ENCODE measurements at places on chromosomes 2 and 18. TPM values are rescaled to one million over a fixed set of nuclear protein-coding genes. Genes with fewer than 3 reads are reported as not detected.

Gene CHST9
- total RNA-seq, result 16.8 TPM

Gene CCDC68
- 0.23 TPM for total RNA-seq

GRCh38 chr2:140085674-140086073, 1305.5 kb upstream of the NXPH2 start:
- H3K4me3 ChIP-seq, result no peak overlapping the region
- H3K27me3 ChIP-seq, result no peaks in the 10 kb centered on the region
- no peak for DNase-seq
- H3K27ac ChIP-seq, result no peak overlapping the region

DNA sequence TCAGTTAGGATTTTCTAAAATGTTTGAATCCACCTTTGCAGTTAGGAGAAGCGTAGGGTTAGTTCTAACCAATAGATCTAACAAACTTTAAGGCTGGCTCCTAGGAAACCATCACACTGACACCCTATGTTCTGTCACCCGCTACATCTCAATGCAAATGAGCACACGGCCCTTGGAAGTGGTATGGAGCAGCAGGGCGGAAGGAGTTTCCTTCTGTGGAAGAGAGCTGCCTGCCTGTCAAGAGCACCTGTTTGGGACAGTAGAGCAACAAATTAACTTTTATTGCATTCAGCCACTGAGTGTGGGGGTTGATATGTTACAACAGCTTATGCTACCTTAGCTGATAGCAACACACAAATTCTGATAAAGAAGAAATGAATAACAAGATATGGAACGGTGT, 306.9 kb upstream of the RAB6C start:
- no peaks in the 10 kb centered on the region for H3K27me3 ChIP-seq
- no peak for DNase-seq
- H3K36me3 ChIP-seq, result no peaks in the 10 kb centered on the region
- peaks cover 17% of the 10 kb centered on the region for H3K4me1 ChIP-seq
- no peak overlapping the region for H3K4me3 ChIP-seq
- no peak overlapping the region for H3K27ac ChIP-seq

- no peaks in the 10 kb centered on the region for H3K4me1 ChIP-seq
- H3K4me3 ChIP-seq, result no peak overlapping the region
- H3K36me3 ChIP-seq, result no peaks in the 10 kb centered on the region
Observed at GRCh38 chr2:187174582-187174981, 273.5 kb downstream of the CALCRL start.

- H3K4me3 ChIP-seq, result no peak overlapping the region
- H3K4me1 ChIP-seq, result peaks cover 23% of the 10 kb centered on the region
- peak overlapping the region; percentile 54 for H3K27ac ChIP-seq
- H3K36me3 ChIP-seq, result peaks cover 20% of the 10 kb centered on the region
Observed at GRCh38 chr2:106119074-106119473, 75.0 kb downstream of the UXS1 start.

DNA sequence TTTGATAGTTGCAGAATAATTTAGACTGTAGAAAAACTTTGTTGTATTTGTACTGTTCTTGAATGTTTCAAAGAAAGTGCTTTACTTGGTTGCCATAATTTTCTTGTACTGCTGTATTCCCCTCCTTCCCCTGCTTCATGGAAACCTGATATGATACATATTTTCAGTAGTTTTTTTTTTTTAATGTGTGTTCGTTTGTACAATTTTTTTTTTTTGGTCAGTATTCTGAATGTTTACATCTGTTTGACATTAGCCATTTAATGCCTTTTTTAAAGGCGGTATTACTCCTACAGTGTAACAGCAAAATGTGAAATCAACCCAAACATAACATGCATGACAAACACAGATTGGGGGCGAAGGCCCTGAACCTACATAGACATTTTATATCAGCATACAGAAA, 172.3 kb downstream of the ASXL3 start:
- no peaks in the 10 kb centered on the region for H3K27me3 ChIP-seq
- no peak for DNase-seq
- no peaks in the 10 kb centered on the region for H3K36me3 ChIP-seq
- no peak overlapping the region for H3K4me3 ChIP-seq

DNA sequence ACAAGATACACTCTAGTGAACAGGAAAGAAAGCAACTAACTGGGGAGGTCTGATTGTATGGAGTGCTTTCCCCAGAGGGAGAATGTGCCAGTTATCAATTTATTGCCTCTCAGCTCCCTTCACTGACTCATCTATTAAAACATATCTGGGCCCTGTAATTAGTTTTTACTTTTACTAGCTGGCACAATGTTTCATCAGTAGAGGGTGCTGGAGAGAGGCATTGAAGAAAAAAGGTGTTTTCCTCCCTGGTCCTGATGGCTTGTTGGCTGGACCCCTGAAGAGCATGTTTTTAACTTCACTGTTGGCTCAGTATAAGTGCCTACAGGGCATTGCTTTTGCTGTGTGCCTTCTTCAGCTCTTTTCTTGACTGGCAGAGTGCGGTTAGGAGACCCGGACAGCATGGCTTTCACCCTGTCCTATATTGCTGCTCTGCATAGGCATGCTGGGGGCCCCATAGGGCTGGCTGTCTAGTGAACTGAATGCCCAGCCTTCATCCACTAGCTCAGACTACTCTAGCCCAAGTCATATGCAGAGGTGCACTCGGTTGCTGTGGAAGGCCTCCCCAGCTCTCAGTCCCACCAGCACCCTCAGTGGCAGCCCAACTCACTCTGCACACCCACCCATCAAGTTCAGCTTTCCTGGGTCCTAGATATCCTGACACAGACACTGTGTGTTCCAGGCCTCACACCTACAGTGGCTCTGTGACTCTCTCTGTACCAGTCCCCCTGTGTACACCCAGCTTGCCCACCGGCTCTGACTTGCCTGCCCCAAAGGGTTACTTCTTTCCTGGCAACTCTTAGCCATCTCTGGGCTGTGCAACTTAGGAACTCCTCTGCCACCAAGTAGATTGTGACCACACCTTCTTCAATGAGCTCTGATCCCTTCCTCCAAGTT, 62.3 kb upstream of the ACYP2 start:
- H3K4me1 ChIP-seq, result no peaks in the 10 kb centered on the region
- H3K4me3 ChIP-seq, result no peak overlapping the region
- H3K27ac ChIP-seq, result no peak overlapping the region
- no peaks in the 10 kb centered on the region for H3K27me3 ChIP-seq
- no peak for DNase-seq

GRCh38 chr2:135985826-135986393, 484 bp upstream of the DARS1 start:
- peaks cover 22% of the 10 kb centered on the region for H3K36me3 ChIP-seq
- H3K27me3 ChIP-seq, result no peaks in the 10 kb centered on the region
- peaks cover 22% of the 10 kb centered on the region for H3K4me1 ChIP-seq
- H3K27ac ChIP-seq, result peak overlapping the region; percentile 97
- DNase-seq, result no peak

DNA sequence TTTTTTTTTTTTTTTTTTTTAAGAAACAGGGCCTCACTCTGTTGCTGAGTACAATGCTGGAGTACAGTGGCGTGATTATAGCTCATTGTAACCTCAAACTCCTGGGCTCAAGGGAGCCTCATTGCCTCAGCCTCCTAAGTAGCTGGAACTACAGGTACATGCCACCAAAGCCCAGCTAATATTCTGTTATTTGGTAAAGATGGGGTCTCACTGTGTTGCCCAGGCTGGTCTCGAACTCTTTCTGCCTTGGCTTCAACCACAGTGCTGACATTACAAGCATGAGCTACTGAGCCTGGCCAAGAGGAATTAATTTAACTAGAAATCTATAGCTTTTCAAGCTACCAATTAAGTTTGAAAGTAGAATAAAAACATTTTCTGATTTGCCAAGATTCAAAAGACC, 27.8 kb downstream of the DYM start:
- H3K36me3 ChIP-seq, result peaks cover 5% of the 10 kb centered on the region
- peaks cover 17% of the 10 kb centered on the region for H3K4me1 ChIP-seq
- H3K27me3 ChIP-seq, result no peaks in the 10 kb centered on the region
- H3K27ac ChIP-seq, result peak overlapping the region; percentile 57

DNA sequence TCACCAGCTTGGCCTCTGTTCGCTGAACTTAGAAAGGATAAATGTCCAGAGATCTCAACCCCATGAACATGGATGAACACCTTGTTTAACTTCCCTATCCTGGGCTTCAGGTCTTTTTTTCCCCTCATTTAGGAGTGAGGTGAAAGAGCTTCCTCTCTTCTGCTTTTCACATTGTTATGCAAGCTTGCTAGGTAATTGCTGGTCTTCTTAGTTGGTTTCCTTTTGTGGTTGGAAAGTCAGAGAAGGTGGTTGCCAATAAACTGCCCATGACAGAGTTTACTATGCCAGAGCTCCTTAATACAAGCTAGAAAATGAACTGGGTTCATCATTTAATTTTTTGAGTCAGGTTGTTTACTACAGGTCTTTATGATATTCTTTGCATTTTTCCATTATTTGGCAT, 16.6 kb downstream of the SLC9A4 start:
- no peak for DNase-seq
- peaks cover 28% of the 10 kb centered on the region for H3K36me3 ChIP-seq
- H3K4me3 ChIP-seq, result no peak overlapping the region
- peak overlapping the region; percentile 58 for H3K27ac ChIP-seq
- H3K4me1 ChIP-seq, result peaks cover 36% of the 10 kb centered on the region

DNA sequence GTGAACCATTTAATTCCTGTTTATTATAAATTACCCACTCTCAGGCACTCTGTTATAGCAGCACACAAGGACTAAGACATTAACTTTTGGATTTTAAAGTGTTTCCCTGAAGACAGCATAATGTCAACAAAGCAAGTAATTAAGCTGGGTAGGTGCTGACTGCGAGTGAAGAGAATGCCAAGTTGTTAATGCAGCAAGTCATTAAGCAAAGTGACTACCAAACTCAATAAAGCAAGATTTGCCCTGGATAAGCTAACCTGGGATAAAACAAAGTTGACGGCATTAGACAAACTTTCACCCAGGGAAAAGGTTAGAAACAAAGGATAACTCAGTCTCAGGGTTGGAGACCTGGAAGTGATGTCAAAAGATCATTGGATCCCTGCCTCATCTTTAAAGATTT, 28.4 kb upstream of the NABP1 start:
- no peaks in the 10 kb centered on the region for H3K4me1 ChIP-seq
- no peak overlapping the region for H3K4me3 ChIP-seq
- DNase-seq, result no peak
- no peaks in the 10 kb centered on the region for H3K36me3 ChIP-seq
- H3K27me3 ChIP-seq, result no peaks in the 10 kb centered on the region
- H3K27ac ChIP-seq, result no peak overlapping the region

Gene FBXO48
- 1.3 TPM for total RNA-seq

Gene WDCP
- 30.5 TPM for total RNA-seq

DNA sequence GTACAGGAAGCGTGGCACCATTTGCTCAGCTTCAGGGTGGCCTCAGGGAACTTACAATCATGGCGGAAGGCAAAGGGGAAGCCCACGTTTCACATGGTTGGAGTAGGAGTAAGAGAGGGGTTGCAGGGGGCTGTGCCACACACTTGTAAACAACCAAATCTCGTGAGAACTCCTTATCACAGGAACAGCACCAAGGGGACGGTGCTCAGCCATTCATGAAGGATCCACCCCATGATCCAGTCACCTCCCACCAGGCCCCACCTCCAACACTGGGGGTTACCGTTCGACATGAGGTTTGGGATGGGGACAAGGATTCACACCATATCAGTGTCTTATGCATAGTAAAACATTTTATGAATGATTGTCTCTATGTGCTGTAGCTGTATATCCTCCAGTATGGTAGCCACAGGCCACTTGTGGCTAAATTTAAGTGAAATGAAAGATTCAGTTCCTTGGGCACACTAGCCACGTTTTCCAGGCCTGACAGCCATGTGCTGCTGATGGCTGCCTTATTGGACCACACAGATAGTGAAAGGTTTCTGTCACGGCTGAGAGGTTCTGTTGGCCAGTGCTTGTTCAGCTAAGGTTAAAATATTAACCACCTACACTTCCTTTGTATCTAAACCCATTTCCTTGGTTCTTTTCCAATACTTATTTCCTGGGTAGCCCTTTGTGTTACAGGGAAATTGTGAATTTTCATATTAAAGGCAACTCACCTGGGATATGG, 77.3 kb downstream of the AGAP1 start:
- DNase-seq, result no peak
- H3K27me3 ChIP-seq, result no peaks in the 10 kb centered on the region
- peaks cover 15% of the 10 kb centered on the region for H3K36me3 ChIP-seq
- H3K27ac ChIP-seq, result 0 out of 2 replicates have a peak overlapping the region, but pooled peaks have one; percentile 60

DNA sequence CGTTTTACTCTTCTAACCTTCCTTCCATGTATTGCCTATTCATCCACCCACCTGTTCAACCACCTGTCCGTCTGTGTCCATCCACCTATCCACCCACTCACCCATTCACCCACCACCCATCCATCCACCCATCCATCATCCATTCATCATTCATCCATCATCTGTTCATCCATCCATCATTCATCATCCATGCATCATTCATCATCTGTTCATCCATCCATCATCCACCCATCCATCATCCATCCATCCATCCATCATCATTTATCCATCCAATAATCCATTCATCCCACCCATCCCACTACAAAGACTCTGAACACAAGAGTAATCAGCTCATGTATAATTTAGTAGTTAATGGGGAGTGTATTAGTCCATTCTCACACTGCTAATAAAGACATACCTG, 78.0 kb downstream of the ACOXL start:
- H3K27ac ChIP-seq, result no peak overlapping the region
- H3K27me3 ChIP-seq, result no peaks in the 10 kb centered on the region
- no peak overlapping the region for H3K4me3 ChIP-seq
- H3K4me1 ChIP-seq, result peaks cover 16% of the 10 kb centered on the region
- no peak for DNase-seq

GRCh38 chr2:131115752-131116151, 10.6 kb downstream of the PLEKHB2 start:
- H3K27ac ChIP-seq, result no peak overlapping the region
- H3K36me3 ChIP-seq, result peaks cover 23% of the 10 kb centered on the region
- peaks cover 42% of the 10 kb centered on the region for H3K4me1 ChIP-seq
- no peak for DNase-seq
- H3K4me3 ChIP-seq, result no peak overlapping the region

DNA sequence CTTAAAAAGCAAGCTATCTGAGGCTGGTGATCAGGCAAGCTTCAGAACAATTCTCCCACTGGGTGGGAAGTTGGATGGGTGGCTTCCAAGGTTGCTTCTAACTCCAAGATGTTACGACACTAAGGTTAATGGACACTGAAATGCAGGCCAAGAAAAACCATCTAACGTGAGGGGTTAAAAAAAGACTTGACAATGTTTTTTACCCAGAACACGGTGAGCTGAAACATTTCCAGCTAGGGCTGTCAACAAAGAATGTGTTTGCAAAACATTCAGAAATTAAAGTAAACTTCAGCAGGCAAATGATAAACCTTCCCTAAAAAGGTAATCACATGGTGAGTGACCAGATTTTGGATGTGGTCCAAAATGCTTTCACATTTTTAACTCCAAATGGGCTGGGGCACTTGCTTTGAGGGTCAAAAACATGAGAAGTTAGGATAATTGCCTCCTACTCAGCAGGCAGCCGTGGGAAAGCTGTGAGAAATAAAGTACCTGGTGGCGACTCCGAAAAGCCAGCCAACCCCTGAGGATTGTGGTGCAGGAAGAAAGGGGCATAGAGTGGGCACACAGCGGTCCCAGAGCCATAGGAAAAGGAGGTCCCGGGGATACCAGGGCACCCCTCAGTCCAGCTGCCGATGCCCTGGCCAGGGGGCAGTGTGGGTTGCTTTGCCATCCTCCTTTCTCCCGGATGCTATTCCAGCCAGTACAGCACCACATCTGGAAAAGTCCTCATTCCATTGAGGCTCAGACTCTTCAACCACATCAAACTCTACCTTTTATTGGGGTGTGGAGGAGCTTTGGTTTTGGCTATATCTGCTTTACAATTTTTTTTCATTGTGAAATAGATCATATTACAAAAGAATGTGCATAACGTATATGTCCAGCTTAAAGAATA, 90.0 kb upstream of the ATL2 start:
- no peak overlapping the region for H3K27ac ChIP-seq
- no peak overlapping the region for H3K4me3 ChIP-seq
- no peak for DNase-seq
- H3K36me3 ChIP-seq, result no peaks in the 10 kb centered on the region
- H3K27me3 ChIP-seq, result no peaks in the 10 kb centered on the region
- H3K4me1 ChIP-seq, result peaks cover 4% of the 10 kb centered on the region
